B cell (primary cell): ENCODE measurements at places on chromosomes 16 and 17.

- no peak for DNase-seq
Measured at GRCh38 chr16:79798416-79799053, 198.0 kb upstream of the MAF start.

GRCh38 chr17:46819906-46820351 lies 1.4 kb upstream of the WNT3 start:
- DNase-seq: peak; percentile 50

DNA sequence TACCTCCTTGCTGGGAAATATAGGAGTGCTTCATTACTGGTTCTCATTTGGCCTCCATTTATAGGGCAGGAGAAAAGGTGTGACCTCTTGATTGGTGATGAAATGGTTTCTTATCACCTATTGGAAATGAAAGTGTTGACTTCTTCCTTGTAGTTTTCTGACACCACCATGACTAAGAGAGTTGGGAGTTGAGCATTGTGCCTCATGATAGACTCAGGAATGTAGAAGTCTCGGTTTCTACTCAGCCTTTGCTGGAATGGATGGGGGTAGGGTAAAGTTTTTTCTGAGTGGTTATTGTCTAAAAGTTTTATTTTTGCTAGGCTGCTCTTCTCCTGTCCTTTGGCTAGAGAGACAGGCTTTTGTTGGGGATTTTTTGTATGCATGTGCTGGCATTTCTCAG lies 117.4 kb downstream of the PHKB start:
- DNase-seq: no peak

DNA sequence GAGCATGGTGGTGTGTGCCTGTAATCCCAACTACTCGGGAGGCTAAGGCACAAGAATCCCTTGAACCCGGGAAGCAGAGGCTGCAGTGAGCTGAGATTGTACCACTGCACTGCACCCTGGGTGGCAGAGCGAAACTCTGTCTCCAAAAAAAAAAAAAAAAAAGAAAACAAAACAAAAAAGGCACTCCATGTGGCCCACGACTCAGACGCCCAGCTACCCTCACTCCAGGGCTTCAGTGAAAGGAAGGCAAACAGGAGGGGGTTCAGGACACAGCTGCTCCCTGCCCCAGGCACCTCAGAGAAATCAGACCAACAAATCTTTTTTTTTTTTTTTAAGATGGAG lies 91.7 kb downstream of the LITAF start:
- no peak for DNase-seq

DNA sequence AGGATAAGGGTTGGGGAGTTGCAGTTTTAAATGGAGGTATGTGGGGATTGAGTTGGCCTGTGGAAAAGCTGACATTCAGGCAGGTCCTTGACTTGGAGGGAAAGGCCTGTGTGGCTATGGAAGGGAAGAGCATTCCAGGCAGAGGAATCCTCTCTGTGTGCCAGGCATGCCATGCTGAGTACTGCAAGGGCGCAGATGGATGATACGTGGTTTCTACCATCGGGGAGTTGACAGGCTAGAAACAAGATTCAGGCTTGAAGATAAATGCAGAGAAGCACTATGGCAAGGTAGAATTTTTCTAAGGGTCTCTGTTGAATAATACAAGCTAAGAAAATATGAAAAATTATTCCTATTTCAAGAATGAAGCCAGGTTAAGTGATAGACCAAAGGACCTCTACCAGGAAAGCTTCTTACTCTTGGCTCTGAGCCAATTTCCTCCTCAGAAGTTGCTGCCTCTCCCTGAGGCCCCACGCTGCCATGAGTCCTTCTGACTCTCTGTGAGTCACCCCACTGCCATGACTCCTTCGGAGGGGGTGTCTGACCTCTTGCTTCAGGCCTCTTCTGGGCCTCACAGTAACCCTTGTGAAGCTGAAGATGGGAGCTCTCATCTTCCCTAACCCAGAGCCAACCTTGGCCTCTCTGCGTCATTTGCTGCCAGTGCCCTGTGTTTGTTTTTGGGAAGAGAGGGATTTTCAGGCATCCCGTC lies 75.8 kb downstream of the WNT3 start:
- no peak for DNase-seq

- DNase-seq: no peak
Measured at GRCh38 chr17:10435096-10435495, 13.3 kb upstream of the MYH8 start.

- no peak for DNase-seq
Measured at GRCh38 chr16:72805486-72805885, 242.4 kb downstream of the ZFHX3 start.

- DNase-seq: no peak
Measured at GRCh38 chr16:49277766-49278566, 3.7 kb downstream of the CBLN1 start.

DNA sequence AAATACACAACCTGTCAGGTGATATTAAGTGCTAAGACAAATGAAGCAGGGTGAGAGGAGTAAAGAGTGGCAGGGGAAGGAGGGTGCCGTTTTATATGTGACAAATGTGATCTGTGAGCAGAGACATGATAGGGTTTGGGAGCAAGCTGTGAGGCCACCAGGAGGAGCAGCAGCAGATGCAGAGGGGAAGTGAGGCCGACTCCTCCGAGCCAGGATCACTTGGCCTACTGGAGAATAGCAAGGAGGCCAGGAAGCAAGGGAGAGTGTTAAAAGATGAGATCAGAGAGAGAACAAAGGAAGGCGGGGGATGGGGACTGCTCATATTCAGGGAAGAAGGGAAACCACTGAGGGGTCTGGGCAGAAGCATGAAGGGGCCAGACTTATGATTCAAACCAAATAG lies 129.4 kb downstream of the TANGO6 start:
- no peak for DNase-seq

DNA sequence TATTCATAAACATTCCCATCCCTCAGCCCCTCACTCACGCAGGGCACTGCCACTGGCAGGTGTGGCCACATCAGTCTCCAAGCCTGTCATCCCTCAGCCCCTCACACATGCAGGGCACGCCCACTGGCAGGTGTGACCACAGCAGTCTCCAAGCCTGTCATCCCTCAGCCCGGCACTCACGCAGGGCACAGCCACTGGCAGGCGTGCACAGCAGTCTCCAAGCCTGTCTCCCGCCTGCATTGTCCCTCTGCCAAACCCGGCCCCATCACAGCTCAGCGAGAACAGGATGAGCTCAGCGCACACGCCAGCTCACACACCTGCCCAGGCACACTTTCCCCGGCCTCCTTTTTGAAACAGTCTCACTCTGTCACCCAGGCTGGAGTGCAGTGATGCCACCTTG lies 11.4 kb upstream of the KREMEN2 start:
- DNase-seq: no peak

DNA sequence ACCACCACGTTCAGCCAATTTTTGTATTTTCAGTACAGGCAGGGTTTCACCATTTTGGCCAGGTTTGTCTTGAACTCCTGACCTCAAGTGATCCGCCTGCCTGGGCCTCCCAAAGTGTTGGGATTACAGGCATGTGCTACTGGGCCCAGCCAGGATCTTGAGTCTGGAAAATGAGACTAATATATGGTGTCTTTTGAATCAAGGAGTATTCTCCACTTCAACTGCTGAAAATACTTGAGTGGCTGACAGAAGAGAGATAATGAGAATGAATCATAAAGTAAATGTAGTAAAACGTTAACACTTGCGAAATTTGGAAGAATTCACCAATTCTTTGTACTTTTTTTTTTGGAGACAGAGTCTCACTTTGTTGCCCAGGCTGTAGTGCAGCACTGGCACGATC lies 16.6 kb downstream of the SMYD4 start:
- no peak for DNase-seq

- DNase-seq: peak; percentile 10
Measured at GRCh38 chr16:30082545-30083090, 6.8 kb downstream of the PPP4C start.

GRCh38 chr17:46001390-46002310 lies 2.6 kb downstream of the STH start:
- no peak for DNase-seq

DNA sequence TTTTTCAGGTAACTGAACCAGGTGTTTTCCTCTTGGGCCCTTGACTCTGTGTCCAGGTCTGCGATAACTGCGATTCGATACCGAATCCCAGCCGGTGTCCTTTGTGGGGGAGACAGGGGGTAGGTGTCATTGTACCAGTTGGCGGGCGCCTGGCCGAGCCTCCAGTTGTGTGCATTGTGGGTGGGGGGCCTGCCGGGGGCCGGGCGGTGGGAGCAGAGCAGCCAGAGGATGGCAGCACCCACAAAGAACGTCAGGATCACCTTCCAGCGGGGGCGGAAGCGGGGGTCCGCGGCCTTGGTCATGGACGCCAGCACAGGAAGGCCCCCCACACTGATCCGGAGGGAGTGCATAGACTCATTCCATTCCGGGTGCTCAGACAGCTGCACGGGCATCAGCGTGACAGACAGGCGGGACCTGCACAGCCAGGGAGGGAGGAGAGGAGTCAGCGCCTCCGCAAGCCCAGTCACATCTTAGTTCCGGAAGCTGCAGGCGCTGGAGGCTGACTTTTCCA lies 12.3 kb downstream of the CANT1 start:
- no peak for DNase-seq

DNA sequence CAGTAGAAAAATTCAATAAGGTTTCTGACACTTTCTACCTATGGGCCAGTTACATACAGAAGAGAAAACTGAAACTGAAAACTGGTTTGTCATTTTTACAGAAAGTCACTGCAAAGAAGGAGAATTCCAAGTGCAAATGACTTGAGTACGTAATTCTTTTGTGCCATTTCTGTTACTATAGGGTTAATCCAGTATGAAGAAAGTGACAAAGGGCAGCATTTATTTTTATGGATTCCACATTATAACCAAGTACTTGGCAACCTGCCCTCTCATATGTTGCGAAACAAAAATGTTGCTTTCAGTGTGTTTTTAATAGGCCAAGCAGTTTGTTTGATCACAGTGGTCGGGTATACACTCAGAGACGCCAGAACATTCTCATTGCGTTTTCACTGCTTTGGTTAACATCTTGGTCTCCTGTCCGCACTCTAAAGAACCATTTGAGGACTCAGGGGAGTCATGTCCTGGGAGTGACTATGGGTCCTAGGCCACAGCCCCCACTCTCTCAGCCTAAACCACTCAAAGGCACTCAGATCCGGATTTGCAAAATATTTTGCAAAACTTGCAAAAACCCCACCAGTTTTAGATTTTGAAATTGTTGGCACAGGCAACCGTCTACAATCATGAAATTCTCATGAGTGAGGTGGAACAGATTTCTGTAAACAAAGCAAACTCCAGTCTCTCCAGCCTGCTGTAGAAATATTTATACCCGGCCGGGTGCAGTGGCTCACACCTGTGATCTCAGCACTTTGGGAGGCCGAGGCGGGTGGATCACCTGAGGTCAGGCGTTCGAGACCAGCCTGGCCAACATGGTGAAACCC lies 15.4 kb upstream of the HELZ start:
- no peak for DNase-seq

DNA sequence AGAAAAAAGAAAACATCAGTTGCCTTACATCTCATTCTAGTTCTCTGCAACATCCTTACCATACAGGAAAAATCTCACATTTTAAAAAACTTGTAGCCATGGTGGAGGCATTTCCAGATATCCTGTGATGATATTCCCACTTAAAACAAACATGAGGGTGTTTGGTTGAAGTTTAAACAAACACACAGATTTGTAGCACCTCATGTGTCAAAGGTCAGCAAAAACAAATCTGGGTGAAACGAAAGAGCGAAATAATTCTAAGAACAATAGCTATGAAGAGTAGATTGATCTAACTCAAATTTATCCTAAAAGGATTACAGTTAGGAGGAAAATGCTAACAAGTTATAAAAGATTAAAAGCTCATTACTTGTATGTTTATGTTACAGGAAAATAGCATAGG lies 83.1 kb upstream of the IRX5 start:
- no peak for DNase-seq

GRCh38 chr17:55289106-55289446 lies 24.3 kb downstream of the HLF start:
- DNase-seq: no peak

GRCh38 chr17:77581480-77581879 lies 377.0 kb upstream of the TNRC6C start:
- no peak for DNase-seq
